Peyer's patch (tissue), 4 donors: ENCODE measurements at places on chromosomes 7 and 10. TPM values are rescaled to one million over a fixed set of nuclear protein-coding genes. Genes with fewer than 3 reads are reported as not detected.

GRCh38 chr7:122803323-122803722 lies 82.9 kb downstream of the CADPS2 start:
- no peaks in the 10 kb centered on the region for H3K27me3 ChIP-seq
- no peaks in the 10 kb centered on the region for H3K4me1 ChIP-seq
- H3K36me3 ChIP-seq: no peaks in the 10 kb centered on the region
- H3K4me3 ChIP-seq: no peak overlapping the region
- no peak for DNase-seq

DNA sequence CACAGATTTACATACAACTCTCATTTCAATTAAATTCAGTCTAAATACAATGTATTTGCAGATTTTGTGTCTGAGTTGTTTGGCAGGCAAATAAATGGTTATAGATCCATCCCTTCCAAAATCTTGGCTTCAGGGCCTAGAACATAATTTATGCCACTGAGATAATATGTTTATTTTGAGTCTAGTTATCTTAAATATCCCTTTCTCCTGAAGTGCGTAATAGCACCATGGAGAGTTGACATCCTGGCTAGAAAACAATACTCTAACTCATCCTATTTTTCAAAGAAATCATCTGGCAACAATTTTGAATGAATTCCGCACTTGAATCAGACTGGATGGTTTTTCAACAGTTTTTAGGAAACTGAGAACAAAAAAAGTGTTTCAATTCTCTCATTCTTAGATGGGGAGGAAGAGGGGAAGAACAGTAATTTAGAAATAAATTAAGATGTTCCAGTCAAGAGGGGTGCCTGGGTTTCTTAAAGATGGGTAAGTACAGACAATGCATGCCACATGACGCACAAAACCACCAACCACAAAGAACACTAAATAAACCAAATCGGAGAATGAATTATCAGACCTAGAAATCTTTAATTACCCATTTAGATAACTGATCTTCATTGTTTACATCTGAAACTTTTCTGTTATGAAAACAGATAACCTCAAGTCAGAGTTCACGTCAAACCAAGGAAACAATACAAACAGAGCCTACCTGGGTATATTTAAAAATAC lies 228.7 kb upstream of the PTN start:
- H3K4me1 ChIP-seq: no peaks in the 10 kb centered on the region
- H3K4me3 ChIP-seq: no peak overlapping the region
- no peaks in the 10 kb centered on the region for H3K36me3 ChIP-seq
- DNase-seq: no peak
- no peaks in the 10 kb centered on the region for H3K27me3 ChIP-seq

GRCh38 chr10:14971867-14972448 lies 12.8 kb downstream of the MEIG1 start:
- no peaks in the 10 kb centered on the region for H3K36me3 ChIP-seq
- peak; percentile 49 for DNase-seq
- H3K4me1 ChIP-seq: no peaks in the 10 kb centered on the region
- no peak overlapping the region for H3K27ac ChIP-seq

DNA sequence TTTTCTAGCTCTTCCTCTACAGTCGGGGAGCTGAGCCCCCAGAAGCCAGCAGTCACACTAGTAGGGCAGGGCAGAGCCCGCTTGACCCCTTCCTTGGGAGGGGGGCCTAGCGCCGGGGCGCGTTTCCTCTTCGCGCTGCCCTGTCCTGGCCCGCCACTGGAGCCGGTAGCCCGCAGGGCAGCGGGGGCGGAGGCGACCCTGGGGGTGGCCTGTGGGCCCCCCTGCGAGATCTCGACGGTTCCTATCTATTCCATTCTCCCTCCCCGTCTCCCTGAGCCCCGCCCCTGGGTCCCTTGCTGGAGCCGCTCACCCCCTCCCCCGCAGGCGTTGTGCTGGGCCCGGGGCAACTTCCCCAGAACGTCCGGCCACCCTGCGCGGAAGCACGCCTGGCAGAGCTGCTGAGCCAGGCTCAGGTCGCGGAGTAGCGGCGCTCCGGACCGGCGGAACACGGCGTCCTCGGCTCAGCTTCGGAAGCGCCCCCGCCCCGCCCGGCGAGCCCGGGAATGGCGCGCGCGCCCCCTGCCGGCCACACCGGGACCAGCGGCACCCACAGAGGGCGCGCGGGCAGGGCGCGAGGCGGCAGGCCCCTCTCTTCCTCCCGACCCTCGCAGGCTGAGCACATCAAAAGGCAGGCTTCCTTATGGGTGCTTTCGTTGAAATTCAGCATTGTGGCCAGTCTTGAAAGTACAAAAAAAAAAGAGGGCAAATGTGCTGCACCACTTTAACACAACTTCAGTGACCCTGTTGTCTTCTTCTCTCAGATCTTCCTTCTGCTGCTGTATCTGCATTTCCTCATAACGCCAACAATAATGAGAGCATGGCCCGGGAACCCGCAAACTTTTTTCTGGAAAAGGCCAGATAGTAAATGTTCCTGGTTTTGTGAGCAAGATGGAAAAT lies 327.6 kb downstream of the TNS3 start:
- peak overlapping the region; percentile 81 for H3K27ac ChIP-seq
- no peaks in the 10 kb centered on the region for H3K36me3 ChIP-seq
- DNase-seq: peak; percentile 89
- H3K4me1 ChIP-seq: no peaks in the 10 kb centered on the region
- no peaks in the 10 kb centered on the region for H3K27me3 ChIP-seq
- H3K4me3 ChIP-seq: peak overlapping the region; percentile 48

DNA sequence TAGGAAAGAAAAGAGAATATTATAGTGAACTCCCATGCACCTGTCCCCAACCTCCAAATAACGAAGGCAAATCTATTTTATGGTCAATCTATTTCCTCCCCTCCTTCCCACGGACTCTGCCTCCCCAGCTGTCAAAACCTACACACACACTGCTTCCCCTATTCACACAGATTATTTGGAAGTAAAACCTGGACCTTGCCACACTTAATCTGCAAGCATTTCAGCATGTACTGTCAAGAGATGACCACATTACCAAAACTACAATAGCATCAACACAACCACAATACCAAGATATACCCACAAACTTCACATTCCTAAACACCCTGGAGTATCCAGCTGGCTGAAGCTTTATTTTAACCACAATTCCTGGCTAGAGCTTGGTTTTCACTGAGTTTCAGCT lies 27.8 kb upstream of the KCNK18 start:
- no peak overlapping the region for H3K27ac ChIP-seq
- no peaks in the 10 kb centered on the region for H3K36me3 ChIP-seq
- peaks cover 57% of the 10 kb centered on the region for H3K27me3 ChIP-seq
- H3K4me1 ChIP-seq: no peaks in the 10 kb centered on the region
- H3K4me3 ChIP-seq: no peak overlapping the region
- DNase-seq: no peak

DNA sequence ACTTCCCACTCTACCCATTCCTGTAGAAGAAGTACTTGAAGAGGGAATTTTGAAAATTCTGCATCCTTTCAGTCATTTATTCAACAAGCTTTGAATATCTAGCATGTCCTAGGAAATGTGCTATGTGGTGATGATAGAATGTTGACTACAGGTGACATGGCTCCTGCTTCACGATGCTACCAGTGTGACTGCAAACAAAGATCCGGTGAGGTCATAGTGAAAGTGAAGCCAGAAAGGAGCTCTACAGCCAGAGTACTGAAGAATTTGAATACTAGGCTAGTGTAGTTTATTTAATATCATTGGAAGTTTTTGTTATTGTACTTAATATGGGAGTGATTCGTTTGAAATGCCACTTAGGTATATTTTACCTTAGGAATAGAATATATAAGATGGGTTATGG lies 348.1 kb downstream of the TFEC start:
- H3K4me3 ChIP-seq: no peak overlapping the region
- no peaks in the 10 kb centered on the region for H3K36me3 ChIP-seq
- no peaks in the 10 kb centered on the region for H3K4me1 ChIP-seq
- no peak overlapping the region for H3K27ac ChIP-seq
- H3K27me3 ChIP-seq: no peaks in the 10 kb centered on the region
- no peak for DNase-seq

DNA sequence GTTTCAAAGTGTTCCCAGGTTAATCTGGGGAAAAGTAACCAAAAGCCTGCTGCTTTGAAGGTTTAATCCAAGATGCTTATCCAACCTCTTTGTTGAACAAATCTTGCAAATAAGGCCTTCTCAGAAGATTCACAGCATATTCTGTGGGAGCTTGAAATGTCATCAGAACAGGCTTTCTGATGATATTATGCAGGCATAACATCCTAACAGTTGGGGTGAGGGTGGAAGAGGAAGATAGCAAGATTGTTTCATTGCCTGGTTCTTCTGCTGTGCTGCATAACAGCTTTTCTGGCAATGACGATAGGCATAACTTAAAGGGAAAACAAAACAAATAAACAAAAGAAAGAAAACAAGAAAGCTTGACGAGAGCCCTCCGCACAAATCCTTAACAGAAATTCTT lies 217.4 kb downstream of the PHF14 start:
- no peak overlapping the region for H3K27ac ChIP-seq
- no peak for DNase-seq
- H3K36me3 ChIP-seq: no peaks in the 10 kb centered on the region
- H3K27me3 ChIP-seq: no peaks in the 10 kb centered on the region

- H3K4me3 ChIP-seq: no peak overlapping the region
- H3K27me3 ChIP-seq: no peaks in the 10 kb centered on the region
- no peaks in the 10 kb centered on the region for H3K36me3 ChIP-seq
Observed at GRCh38 chr10:13769946-13770345, 183.2 kb downstream of the PRPF18 start.

GRCh38 chr10:130782467-130782866 lies 529.1 kb downstream of the TCERG1L start:
- no peaks in the 10 kb centered on the region for H3K27me3 ChIP-seq
- no peaks in the 10 kb centered on the region for H3K4me1 ChIP-seq
- DNase-seq: no peak
- no peaks in the 10 kb centered on the region for H3K36me3 ChIP-seq
- no peak overlapping the region for H3K4me3 ChIP-seq

DNA sequence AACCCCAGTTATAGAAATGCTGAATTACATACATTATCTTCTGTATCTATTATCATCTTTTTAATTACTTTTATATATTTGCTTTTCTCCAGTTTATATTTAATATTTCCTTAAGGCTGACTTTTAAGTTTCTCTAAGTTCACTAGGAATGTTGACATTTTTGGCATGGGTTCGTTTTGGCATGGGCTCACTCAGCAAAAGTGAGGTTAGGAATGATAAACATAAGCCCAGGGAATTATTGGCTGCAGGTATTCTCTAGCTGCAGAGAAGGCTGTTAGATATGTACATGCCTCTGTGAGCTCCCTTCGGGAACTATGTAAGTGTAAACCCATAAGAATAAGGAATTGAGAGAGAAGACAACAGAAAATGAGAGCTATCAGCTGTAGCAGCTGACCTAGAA lies 63.6 kb upstream of the RAB18 start:
- H3K27ac ChIP-seq: no peak overlapping the region
- H3K36me3 ChIP-seq: no peaks in the 10 kb centered on the region
- no peak overlapping the region for H3K4me3 ChIP-seq
- no peak for DNase-seq
- H3K4me1 ChIP-seq: no peaks in the 10 kb centered on the region

GRCh38 chr10:112809736-112810135 lies 140.3 kb upstream of the TCF7L2 start:
- no peaks in the 10 kb centered on the region for H3K27me3 ChIP-seq
- DNase-seq: no peak
- H3K4me3 ChIP-seq: no peak overlapping the region
- no peak overlapping the region for H3K27ac ChIP-seq

DNA sequence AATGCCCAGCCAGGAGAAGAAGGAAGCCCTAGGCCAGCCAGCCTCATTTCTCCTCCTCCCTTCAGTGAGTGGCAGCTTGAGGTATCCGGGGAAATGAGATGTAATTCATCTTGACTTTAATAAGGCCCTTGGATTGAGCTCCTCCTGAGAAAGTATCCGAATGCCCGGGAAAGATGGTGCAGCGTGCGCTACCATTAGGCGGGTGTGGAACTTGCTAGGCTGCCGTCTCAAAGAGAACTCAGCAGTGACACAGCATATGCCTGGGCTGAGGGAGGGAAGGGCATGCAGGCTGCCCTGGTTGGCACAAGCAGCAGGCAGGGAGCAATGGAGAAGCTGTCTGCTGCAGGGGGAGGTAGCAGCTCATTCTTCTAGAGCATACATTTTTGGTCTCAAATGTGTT lies 659.8 kb upstream of the FOXK1 start:
- H3K36me3 ChIP-seq: no peaks in the 10 kb centered on the region
- no peak overlapping the region for H3K4me3 ChIP-seq
- H3K27ac ChIP-seq: no peak overlapping the region
- H3K4me1 ChIP-seq: no peaks in the 10 kb centered on the region
- DNase-seq: peak; percentile 21

DNA sequence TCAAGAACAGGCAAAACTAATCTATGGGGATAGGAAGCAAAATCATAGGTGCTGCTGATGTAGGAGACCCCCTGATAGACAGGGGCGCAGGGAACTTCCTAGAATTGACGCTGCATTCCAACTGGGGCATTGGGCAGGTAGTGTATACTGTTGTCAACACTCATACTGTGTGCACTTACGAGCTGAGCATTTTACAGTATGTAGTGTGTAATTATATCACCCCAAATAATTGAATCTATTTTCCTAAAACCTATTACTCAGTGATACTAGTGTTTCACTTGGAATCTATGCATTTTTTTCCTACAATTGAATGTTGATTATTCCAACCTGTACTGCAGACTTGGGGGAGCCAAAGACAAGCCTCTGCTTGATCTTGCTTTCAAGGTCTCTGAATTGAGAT lies 207.0 kb upstream of the PRKCQ start:
- no peak for DNase-seq
- no peak overlapping the region for H3K27ac ChIP-seq
- no peak overlapping the region for H3K4me3 ChIP-seq
- no peaks in the 10 kb centered on the region for H3K4me1 ChIP-seq
- no peaks in the 10 kb centered on the region for H3K36me3 ChIP-seq

DNA sequence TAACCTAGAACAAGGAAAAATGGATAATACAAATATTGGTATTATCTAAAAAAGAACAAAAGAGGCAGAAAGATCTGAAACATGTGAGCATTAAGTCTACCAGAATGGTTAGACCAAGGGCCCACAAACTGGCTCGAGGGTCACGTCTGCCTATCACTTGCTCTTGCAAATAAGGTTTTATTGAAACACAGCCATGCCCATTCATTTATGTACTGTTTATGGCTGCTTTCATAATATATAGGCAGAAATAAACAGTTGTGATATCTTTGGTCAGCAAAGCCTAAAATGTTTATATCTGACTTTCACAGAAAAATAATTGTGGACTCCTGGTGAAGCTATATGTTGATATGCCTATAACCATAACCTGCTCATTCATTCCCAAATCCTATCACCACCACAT lies 71.8 kb downstream of the AASS start:
- H3K36me3 ChIP-seq: no peaks in the 10 kb centered on the region
- no peaks in the 10 kb centered on the region for H3K27me3 ChIP-seq
- no peak overlapping the region for H3K27ac ChIP-seq
- H3K4me1 ChIP-seq: no peaks in the 10 kb centered on the region
- H3K4me3 ChIP-seq: no peak overlapping the region

GRCh38 chr10:132457328-132458070 lies 60.5 kb downstream of the PWWP2B start:
- no peaks in the 10 kb centered on the region for H3K36me3 ChIP-seq
- peaks cover 18% of the 10 kb centered on the region for H3K4me1 ChIP-seq
- DNase-seq: peak; percentile 68
- H3K27me3 ChIP-seq: no peaks in the 10 kb centered on the region
- H3K4me3 ChIP-seq: no peak overlapping the region
- H3K27ac ChIP-seq: peak overlapping the region; percentile 81

DKK1 gene
- total RNA-seq: not detected

PDE1C gene
- 3.6 TPM for total RNA-seq

TSPAN14 gene
- total RNA-seq: 72.0 TPM

TOMM7 gene
- total RNA-seq: 89.8 TPM

CYP2E1 gene
- total RNA-seq: not detected

GIMAP5 gene
- 27.6 TPM for total RNA-seq
